ENCODE measurements at places on chromosomes 7 and 10.

DNA sequence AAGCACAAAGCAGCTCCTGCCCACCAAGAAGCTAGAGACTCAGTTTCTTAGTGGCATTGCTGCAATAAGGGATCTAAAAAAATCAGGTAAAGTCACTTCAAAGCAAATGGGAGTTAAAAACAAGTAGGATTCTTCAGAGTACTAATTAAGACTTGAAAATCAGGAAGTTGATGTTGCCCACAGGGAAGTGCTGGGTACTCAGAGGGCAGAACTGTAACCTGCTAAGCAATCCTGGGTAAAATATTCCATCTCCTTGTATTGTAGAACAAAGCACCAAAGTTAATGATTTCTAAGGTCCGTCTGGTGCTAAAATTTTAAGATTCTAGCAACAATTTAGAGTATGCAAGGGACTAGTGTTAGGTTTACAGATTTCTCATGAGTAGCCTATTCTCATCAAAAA, 8.3 kb downstream of the PEX1 start:
- no peak for DNase-seq

- no peak for DNase-seq
Observed at GRCh38 chr10:48502791-48503190, 102.1 kb downstream of the ARHGAP22 start.

DNA sequence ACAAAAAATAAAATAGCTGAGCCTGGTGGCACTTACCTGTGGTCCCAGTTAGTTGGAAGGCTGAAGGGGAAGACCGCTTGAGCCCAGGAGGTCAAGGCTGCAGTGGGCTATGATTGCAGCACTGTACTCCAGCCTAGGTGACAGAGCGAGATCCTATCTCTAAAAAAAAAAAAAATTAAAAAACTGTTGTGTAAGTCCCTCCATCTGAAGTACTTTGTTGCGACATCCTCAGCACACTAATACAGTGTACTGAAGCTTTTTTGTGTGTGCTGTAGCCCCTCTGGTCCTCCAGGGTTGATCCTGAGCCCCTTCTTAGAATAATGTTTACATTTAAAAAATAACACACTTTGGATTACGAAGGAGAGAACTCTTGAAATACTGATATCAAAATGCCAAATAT, 71.3 kb downstream of the PFKFB3 start:
- DNase-seq = no peak

- no peak for DNase-seq
Observed at GRCh38 chr7:28782362-28782761, 175.8 kb downstream of the TRIL start.

DNA sequence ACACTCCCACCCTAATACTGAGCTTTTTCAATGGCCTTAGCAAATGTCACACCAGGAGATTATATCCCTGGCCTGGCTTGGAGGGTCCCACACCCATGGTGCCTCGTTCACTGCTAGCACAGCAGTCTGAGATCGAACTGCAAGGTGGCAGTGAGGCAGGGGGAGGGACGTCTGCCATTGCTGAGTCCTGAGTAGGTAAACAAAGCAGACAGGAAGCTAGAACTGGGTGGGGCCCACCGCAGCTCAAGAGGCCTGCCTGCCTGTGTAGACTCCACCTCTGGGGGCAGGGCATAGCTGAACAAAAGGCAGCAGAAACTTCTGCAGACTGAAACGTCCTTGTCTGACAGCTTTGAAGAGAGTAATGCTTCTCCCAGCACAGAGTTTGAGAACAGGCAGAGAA, 338.9 kb upstream of the MBL2 start:
- peak; percentile 55 for DNase-seq

GRCh38 chr10:28797904-28798371, 120.6 kb downstream of the BAMBI start:
- no peak for DNase-seq

DNA sequence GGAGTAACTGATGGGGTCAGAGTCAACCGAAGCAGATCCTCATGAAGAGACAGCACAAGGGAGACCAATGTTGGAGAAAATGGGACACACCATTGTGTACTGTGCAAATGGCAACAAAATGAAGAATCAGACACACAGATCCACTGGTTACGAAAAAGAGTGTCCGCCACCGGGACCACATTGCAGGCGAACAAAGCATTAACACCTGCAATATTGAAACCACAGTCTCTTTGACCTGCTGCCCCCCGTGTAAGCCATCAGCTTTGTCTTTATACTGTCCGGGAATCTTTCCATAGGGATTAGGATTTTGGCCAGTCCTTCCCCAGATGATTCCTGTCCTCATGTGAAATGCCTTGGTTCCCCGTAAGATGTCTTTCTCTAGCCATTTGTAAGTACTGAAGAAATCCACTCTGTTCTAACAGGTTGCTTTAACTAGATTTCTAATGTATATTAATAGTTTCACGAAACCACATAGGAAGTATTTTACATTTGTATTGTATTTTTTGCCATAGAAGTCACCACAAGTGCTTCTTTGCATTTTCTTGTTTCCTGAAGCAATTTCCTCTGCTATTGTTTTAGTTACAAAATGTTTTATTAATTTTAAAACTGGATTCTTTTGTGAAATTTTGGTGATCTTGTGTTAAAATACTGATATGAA, 140.8 kb upstream of the NFE2L3 start:
- no peak for DNase-seq

DNA sequence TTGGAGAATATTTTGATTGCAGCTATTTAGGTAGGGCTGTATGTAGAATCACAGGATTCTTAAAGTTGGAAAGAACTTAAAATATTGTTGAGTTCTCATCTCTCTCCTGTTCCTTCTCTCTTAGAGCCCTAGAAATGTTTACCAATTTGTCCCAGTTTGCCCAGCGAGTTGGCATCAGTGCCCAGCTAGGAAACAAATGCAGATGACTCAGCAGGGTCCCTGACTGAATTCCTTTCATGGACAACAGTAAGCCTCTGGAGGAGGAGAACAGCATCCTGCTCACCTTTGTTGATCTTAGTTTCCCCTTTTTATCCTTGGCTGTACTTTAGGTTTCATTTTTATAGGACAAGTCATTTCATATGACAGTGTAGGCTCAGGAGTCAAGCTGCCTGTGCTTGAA, 89.3 kb downstream of the SEC23IP start:
- no peak for DNase-seq

DNA sequence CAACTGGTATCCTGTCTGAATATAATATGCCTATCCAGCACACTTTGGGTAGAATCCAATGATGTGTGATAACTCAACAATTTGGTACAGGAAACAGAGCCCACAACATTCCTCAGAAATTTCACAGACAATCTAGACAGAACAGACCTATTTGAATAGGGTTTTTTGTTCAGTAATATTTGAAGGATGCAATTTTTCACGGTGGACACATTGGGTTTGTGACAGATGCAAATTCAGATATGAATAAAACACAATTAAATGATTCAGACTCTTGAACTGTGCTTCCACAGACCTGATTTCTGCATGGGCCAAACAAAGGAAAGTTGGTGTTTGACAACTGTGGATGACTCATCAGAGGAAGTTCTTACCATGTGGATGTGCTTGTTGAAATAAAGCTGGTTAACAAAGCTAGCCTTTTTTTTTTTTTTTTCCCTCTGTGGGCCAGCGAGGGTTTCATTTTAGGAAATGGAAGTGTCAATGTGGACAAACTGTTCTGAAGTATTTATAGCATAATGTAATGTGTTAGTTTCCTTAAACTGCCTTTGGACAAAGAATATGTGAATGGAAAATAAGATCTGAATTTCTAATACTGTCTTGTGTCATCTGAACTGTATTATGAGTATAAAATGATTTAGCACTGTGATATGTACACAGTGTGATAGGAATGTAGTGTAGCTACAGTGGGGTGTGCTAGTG, 43.2 kb upstream of the FAM133B start:
- peak; percentile 77 for DNase-seq

GRCh38 chr7:137480824-137481365, 137.4 kb upstream of the PTN start:
- DNase-seq = no peak

DNA sequence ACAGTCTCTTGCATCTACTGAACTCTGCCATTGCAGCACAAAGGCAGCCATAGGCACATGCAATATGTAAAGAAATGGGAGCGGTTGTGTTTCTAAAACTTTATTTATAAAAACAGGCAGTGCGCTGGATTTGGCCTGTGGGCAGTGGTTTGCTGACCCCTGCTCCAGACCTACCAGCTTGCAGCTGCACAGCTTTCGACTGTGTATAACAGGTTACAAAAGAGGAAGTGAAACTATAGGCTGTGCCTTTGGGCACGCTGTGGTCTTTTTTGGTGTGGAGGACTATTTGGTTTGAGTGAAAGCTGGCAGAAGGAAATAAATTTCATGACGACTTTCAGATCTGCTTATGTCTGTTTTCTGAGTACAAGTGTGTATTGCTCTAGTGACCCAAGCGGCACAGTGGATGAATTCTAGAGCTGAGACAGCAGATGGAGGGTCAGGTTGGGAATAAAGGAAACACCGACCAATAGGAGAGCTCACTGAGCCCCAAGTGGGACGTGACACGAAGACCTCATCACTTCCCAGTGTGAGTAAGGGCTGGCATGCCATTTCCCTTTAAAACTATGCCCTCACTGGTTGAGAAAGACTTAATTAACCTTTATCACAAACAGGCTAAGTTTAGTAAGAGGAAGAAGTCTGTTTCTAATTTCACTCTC, 152.7 kb downstream of the ANK3 start:
- DNase-seq = peak; percentile 91

DNA sequence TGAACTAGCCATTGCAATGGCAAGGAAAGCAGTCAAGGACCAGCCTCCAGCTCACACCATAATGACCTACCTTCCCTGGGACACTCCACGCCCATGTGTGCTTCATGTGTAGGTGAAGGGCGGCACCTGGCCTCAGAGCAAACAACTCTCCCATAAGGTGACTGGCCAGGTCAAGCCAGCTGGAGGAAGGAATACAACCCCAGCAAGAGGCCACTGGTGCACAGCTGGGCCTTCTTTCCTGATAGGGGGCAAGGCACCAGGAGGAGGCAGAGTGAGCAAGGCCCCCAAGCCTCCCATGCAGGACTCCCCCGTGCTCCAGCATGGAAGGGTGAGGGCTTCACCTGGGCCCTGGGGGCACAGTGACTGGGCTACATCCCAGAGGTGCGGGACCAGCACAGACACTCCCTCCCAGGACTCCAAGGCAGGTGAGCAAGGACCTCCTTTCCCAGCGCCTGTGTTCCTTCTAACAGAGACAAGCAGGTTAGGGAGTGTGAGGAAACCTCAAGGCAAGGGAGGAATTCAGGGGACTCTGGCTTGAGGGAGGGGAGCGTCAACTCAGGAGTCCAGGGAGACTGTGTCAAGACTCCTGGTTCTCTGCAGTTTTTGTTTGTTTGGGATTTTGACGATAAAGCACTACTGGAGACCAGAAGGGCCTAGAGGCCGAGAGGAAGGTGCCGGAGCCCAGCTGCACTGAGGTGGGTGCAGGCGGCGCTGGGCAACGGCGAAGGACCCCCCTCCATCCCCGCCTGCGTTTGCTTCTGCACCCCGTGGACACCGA, 1.7 kb downstream of the PTPRN2 start:
- no peak for DNase-seq

- no peak for DNase-seq
Observed at GRCh38 chr7:89401690-89402089, 606.2 kb upstream of the TEX47 start.

DNA sequence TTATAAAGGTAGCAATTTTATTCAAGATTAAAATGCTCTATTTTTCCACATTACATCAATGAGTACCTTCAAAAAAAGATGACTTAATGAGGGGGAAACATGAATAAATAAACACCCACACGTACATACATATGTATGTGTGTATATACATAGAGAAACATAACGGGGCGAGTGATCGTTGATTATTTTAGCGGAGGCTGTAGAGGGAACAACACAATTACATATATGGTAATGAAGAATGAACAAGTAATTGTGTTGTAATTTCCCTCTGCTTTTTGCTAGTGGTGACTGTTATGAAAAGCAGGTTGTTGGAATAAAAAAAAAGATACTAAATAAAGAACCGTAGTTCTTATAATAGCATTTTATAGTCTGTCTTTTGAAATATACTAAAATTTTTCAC, 63.2 kb downstream of the CACNB2 start:
- no peak for DNase-seq

DNA sequence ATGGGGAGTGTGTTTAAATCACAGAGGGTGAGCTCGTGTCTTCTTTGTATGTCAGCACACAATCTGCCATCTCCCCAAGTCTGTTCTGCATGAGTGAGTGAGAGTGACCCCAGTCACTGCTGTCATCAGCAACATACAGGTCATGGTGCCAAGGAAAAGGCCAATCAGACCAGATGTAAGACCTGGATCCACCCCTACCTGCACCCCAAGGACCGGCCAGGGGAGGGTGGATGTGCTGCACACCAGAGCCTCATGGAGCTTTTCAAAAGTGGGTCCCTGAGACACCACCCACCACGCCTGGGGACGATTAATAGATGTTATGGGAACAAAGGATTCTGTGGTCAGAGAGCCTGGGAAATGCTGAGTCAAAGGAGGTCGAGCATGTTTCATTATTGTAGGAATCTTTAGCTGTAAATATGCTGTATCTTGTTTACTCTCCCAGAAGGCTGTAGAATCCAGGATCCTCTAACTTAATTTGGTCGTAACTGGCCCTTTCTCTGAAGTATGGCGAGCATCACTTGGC, 420.5 kb downstream of the RPS24 start:
- no peak for DNase-seq

GRCh38 chr7:131106681-131107336, 220.9 kb upstream of the MKLN1 start:
- DNase-seq = peak; percentile 63

DNA sequence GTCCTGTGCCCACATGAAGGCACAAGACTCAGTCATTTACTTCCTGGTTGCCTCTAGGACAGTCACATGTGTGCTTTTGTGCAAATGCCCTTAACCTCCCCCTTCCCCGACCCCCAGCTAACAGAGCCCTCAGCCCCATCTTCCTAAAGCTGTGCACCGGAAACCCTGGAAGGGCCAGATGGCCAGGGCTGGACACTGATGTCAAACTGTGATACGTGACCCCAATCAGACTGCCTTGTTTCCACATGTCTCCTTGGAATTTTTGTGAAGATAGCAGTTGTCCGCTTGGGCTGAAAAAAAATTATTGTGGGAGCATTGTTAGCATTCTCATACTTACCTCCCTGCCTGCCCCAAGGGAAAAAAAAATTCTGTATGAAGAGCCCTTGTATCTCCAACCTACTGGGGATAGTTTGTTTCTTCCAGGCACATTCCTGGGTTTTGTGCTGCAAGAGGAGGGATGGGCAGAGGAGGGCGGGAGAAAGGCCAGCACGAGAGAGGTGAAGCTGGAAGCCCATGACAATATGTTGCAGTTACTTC, 17.0 kb upstream of the ADAM12 start:
- no peak for DNase-seq

GRCh38 chr7:142923391-142923790, 10.2 kb downstream of the TRPV5 start:
- DNase-seq = no peak

All from RPMI8226 (cell line).